Lung microvascular endothelial cell (primary cell): ENCODE measurements at places on chromosomes 3 and 15. TPM values are rescaled to one million over a fixed set of nuclear protein-coding genes. Genes with fewer than 3 reads are reported as not detected.
A peak's percentile ranks its signal among the peaks of the same experiment; 100 is the strongest.

DNA sequence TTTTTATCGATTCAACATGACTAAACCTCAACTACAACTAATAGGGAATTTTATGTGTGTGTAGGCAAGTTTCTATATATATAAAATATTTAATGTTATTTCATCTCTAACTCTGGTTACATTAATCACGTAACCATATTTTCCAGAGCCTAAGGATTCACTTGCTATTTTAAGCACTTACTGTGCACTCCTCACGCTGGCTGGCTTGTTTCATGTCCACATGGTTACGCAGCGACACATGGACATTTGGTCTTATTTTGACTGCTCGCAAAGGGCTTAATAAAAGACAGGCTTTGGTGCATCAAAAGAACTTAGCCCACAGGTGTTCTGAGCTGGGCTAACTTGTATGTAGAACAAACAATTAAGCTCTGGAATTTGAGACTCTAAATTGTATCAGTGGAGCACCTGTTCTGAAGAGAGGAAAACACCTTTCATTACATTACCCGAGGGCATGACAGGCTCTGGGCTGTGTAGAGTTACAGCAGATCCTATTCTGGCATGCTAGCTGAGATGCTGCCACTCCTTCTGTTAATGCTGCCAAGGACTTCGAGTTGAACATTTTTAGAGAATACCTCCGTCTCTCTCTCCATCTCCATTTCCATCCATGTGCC is 130.0 kb upstream of the NR2F2 start:
- no peak for DNase-seq

DNA sequence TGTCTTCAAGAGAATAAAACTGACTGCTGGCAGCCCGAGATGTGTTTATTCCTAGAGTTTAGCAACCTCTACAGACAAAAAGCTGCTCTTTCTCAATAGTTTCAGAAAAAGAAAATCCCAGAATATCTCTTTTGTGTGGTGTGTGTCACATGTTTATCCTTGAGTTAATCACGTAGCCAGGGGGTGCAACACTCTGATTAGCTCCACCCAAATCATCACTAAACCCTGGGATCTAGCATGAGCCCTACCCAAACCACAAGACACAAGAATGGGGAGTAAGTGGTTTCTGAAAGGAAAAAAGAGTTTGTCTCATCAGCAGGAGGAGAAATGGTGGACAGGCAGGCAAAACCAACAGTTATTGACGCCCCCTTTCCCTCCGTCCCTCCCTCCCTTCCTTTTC is 78.5 kb upstream of the AGBL1 start:
- no peak for DNase-seq

- peak; percentile 78 for DNase-seq
These were observed 16.6 kb downstream of the ZNF592 start for GRCh38 chr15:84764989-84765388.

- no peak for DNase-seq
These were observed 101.5 kb upstream of the UBE2E1 start for GRCh38 chr3:23704298-23704697.

DNA sequence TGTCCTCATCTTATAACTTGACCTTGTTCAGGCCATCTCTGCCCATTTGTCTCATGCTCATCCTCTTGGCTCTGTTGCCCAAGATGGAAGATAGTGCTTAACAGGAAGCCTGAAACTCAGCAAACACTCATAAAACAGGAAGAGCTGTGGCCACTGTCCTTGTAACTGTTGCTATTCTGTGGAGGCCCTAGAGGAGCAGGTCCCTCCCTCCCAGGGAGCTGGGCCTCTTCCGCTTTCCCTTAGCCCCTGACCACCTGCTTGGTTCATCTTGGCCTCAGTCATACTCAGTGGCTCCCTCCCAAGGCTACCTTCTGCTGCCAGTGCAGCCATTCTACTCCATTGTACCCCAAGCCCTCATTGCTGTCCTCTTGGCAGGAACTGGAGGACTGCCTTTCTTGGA is 3.5 kb downstream of the MAPKAPK3 start:
- no peak for DNase-seq

GRCh38 chr15:66196602-66197001 is 56.9 kb downstream of the MEGF11 start:
- no peak for DNase-seq

GRCh38 chr15:33888176-33888575 is 80.1 kb upstream of the CHRM5 start:
- DNase-seq, result no peak

DNA sequence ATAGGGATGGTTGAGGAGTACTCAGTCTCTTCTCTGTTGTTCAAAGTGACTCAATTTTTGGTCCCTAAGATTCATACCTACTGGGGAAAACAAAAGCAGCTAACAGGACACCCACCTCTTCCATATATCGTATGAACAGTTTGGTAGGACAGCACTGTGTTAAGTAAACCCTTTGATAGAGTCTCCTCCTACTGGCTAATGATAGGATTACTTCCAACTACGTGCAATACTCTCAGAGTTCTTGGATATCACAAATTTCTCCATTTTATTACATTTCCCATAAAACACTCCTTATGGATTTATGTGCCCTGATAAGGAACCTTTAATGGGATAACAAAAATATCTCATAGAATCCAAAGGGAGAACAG is 200.2 kb upstream of the GOLGA6L4 start:
- no peak for DNase-seq

DNA sequence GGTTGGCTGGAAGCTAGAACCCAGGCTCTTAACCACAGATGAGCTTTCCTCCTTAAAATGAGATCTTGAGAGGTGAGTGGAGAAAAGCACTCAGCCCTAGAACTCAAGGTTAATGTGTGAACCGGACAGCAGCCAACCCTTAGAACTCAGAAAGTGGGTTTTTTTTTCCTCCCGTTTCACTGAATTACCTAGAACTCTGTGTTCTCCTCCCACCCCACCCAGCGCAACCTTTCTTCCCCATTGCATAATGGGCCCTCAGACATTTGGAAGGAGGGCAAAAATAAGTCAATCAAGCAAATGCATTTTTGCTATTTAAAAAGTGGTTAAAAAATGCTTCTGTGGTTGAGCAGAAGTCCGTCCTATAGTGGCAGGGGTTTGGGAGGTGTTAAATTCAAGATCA is 36.7 kb downstream of the POC1A start:
- DNase-seq, result no peak

- DNase-seq, result no peak
These were observed 10.6 kb upstream of the SOX2 start for GRCh38 chr3:181701096-181701495.

GRCh38 chr15:65952391-65953053 is 83.2 kb downstream of the RAB11A start:
- DNase-seq, result peak; percentile 64

DNA sequence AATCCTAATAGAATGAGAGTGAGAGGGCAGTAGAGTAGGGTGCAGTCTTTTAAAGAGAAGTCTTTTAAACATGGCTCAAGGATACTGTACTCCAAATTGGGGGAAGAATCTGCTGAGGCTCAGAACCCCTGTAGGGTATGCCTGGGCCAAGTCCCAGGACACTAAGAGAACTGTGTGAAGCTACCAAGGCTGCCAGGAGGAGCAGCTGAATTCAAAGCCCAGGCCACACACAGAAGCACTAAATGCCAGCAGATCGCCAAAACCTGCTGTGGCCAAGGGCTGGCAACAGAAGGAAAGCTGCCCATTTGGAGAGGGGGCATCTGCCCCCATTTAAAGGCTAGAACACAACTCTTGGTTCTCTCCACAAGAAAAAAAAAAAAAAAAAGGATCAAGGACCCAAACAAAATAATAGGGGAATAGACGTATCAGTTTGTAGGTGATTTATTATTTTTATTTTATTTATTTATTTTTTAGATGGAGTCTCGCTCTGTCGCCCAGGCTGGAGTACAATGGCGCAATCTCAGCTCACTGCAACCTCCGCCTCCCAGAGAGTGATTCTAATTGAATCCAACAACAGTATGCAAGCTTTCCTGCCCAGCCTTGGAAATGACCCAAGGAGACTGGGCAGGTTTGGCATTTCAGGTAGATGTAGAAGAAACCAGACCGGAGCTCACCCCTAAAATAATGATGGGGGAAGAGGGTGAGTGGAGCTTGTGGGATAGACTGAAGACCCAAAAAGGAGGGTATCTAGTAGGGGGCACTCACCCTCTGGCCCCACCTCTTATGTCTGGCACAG is 279.0 kb upstream of the WNT5A start:
- DNase-seq, result no peak

DNA sequence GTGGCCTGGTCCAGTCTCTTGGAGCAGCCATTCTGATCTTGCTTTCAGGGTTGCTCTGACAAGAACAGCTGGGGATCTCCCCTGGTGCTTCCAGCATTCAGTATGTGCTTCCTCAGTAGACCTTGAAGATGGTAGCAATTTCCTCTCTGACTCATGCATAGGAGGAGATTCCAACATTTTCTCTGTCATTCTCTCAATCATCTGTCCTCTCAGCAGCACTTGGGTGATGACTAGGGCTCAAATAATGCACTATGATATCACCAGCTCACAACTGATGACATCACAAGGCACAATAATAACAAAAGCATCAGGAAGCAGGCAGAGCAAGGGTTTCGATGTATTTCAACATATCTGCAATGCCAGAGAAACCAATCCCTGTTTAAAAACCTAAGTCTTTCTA is 52.7 kb downstream of the NFKBIZ start:
- DNase-seq, result peak; percentile 92

DNA sequence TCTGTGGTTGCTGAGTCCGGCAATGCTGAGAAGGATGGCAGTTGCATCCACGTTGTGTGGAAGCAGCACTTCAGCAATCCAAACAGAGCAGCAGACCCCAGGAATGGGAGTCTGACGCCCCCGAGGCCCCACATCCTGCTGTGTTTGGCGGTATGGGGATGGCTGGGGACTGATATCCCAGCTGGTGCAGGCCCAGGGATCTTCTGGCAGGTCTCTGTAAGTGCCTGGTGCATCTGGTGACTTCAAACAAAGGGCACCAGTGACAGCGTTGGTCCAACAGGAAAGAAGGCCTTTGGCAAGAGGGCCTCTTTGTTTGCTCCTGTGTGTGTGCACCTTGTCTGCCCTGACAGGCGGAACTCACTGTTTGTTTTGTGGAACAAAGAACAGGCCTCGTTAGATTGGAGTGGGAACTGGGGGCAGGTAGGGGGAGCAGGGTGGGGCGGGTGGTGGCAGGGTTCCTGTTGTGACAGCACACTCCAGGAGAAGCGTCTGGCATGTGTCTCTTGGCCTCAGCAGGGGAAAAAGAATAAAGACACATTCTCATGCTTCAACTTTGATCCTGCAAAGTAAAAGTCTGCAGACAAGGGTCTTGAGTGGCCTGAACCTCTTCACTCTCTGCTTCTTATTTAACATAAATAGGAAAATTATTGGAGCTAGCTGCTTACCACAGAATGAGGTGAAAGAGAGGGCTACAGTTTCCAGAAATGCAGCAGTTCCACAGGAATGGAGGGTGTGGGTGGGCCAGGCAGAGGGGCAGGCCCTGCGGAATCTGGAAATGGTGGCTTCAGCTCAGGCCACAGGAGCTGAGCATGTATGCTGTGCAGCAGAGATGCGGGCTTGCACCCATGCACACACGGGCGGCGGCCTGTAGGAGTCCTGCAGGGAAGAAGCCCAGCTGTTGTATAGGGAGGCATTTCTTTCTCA is 94.5 kb upstream of the MYZAP start:
- no peak for DNase-seq

DNA sequence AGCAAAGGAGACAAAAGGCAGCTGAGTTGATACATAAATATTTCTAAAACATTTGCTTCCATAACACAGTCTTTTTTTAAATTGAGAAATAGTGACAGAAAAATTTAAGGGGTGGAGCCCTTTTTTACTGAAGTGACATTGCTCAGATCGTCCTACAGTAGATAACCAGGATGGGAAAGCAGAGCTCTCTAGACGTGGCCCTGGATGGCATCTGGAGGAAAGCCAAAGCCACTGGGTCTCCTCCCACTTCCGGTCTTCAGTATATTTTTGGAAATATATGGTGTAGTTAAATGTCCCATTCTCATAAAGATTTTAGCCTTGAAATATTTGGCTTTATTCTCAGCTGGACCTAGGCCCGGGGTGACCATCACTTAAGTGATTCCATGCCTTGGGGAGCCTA is 326.1 kb downstream of the ZNF621 start:
- no peak for DNase-seq

DNA sequence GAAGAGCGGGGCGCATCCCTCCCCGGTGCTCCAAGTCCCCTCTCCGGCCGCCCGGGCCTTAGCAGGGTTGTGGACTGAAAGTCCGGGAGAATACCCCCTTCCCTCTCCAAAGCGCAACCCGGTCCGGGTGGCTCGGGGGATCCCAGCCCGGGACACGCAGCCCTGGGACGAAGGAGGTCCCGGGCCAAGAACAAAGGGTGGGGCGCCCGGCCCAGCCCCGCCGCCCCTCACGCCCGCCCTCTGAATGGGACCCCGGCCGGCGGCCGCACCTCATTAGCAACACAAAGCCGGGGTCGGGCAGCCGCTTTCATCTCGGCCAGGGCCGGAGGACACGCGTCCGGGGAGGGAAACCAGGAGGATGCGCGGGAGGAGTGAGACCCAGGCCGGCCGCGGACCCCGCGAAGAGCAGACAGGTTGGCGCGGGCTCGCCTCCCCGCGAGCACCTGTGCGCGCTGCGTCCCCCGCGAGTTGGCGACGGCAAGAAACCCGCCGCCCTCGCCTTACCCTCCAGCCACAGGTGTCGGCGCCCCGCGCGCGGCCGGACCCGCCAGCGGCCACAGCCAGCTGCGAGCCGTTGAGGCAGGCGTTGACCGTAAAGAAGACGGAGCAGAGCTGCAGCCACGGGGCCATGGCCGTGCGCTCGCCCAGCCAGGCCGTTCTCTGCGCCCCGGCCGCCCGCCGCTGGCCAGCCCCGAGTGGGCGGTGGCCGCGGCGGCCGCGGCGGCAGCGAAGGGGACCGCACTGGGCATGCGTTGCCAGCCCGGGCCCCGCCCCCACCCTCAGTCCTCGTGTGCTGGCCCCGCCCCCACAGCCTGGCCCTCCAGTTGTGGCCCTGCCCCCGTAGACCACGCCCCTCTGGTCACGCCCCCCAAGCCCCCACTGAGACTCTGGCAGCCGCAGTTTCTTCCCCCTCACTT is at the start of gene IL17RD:
Gene IL17RD (minus strand): TSS at position 697 of the 917 bp plus-strand sequence. CDS start 67 bp downstream, at position 630.
- peak; percentile 89 for DNase-seq

The TRH gene
- not detected in 2 replicates for total RNA-seq

The FGD5 gene
- 74.3 and 86.1 TPM in 2 replicates for total RNA-seq

The WDR76 gene
- total RNA-seq, result 3.2 and 5.4 TPM in 2 replicates

The LSAMP gene
- total RNA-seq, result not detected in 2 replicates

The MITF gene
- 1.5 and 4.4 TPM in 2 replicates for total RNA-seq

The COMMD2 gene
- total RNA-seq, result 19.2 and 22.8 TPM in 2 replicates

The ABHD17C gene
- 4.0 and 5.0 TPM in 2 replicates for total RNA-seq
